ENCODE measurements at places on chromosomes 2 and 18.

- DNase-seq, result no peak
Observed at GRCh38 chr2:215010390-215010789, 128.0 kb downstream of the ABCA12 start.

DNA sequence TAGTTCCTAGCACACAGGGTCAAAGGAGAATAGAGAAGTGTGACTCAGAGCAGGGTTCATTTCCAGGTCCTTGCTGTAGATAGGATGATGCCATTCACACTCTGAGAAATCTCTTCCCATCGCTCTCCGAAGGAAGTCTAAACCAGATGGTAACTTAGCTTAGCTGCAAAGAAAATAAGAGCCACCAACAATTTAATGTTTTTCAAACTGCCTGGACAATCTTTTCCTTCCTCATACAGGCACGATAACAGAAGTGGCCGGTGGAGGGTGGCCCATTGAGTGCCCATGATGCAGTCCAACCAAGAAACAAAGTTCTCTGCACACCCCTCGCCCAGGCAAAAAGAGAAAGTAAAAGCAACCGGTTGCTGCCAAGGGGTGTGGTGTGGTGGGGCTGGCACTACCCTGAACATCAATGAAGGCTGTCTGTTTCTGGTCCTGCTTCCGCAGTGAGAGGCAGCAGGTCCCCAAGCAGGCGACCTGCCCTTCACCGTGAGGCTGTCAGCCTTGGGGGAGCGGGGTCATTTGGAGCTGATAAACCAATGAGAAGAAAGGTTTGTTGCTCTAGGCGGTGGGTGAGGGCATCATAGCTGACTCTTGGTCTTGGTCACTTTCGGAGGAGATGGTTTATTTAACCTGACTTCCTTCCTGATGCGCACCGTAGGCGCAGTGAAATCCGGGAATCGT lies 105.6 kb upstream of the CD302 start:
- peak; percentile 70 for DNase-seq

DNA sequence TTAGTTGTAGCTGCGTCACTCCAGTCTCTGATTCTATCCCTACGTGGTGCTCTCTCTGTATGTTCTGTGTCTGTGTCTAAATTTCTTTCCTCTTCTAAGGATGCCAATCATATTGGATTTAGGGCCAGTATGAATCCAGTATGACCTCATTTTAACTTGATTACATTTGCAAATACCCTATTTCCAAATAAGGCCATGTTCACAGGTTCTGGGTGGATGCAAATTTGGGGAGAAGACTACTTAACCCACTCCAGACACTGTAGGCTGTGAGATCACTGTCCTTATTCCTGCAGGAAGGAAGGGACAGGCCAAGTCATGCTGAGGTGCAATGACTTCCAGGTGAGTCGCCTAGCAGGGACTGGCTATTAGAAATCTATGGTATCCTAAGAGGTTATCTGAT lies 272.2 kb downstream of the CELF4 start:
- no peak for DNase-seq

GRCh38 chr2:38207168-38207567 lies 131.2 kb upstream of the CYP1B1 start:
- no peak for DNase-seq

DNA sequence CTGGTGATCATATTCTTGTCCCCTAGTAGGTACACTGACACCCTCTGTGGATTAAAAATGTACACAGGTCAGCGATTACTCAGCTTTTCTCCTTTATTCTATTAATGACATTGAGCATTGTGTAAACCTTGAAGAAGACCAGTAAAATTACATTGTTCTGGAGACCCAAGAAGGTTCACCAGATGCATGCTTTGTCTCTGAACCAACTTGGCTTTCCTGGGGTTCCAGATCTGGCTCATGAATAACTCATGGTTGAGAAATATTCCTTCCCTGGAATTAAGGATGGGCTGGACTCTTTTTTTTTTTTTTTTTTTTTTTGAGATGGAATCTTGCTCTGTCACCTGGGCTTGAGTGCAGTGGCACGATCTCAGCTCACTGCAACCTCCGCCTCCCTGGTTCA lies 11.9 kb downstream of the LBH start:
- no peak for DNase-seq

DNA sequence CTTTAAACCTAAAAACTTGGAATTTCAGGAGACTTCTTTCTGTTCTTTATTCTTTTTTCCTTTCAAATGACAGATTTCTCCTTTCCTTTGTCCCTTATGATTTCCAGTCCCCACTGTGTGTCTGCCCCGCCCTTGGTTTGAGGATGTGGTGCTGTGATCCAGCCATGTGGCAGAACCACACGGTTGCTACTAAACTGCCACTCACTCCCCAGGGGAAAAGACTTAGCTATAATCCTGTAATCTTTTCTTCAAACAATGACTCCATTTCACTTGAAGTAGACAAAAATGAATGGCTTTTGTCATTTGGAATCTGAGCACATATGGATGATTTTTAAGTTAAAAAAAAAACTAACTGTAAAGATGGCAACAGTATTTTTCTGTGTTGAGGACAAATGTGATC lies 76.2 kb upstream of the STAM2 start:
- DNase-seq, result no peak

- DNase-seq, result no peak
Observed at GRCh38 chr18:74420481-74420880, 36.6 kb downstream of the DIPK1C start.

DNA sequence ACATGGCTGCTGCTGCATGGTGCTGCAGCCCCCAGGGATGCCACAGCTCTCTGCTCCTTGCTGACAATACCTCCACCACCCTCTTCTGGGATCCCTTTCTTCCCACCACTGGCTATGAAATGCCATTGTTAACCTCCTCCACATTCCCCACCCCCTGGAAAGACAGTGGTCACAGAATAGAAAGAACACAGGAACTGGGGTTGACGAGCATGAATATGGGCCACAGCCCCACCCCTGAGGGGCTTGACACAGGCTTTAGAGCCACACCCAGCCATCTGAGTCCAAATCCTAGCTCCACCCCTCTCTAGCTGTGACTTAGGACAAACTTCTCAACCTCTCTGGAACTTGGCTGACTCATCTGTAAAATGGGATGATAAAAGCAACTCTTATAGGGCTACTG lies 47.3 kb downstream of the TMEM163 start:
- DNase-seq, result peak; percentile 32

DNA sequence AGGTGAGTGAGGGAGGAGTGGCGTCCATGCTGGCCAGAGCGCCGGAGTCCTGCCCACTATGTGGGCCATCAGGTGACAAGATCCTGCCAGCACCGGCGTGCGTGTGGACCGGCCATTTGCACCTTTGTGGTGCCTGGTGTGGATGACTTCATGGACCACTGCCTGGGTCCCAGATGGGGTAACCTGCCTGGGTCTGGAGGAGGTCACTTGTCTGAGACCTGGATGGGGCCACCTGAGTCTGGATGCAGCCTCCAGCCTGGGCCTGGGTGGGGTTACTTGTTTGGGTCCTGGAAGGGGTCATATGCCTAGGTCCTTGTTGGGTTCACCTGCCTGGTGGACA lies 299.6 kb downstream of the NDUFA10 start:
- DNase-seq, result no peak

- no peak for DNase-seq
Observed at GRCh38 chr2:70098032-70098431, 10.8 kb downstream of the PCBP1 start.

- no peak for DNase-seq
Observed at GRCh38 chr2:231679908-231680284, 28.4 kb upstream of the PTMA start.
